ENCODE measurements at places on chromosomes 7 and 10.

DNA sequence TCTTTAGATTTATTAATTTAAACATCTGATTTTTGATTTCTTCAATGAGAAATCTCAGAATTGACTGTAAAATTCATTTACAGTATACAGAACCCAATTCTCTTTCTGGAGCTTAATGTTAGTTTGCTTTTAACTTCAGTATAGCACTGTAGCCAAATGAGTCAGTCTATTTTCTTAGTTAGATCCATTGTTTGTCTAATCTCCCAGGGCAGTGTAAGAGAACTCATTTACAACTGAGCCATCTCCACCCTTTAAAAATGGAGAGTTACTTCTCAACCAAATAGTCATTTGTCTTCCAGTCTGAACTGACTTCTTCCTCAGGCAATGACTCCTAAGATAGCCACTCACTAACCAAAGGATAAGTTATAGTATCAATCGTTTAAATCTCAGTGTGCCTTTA lies 3.0 kb upstream of the WNT2 start:
- DNase-seq: no peak

DNA sequence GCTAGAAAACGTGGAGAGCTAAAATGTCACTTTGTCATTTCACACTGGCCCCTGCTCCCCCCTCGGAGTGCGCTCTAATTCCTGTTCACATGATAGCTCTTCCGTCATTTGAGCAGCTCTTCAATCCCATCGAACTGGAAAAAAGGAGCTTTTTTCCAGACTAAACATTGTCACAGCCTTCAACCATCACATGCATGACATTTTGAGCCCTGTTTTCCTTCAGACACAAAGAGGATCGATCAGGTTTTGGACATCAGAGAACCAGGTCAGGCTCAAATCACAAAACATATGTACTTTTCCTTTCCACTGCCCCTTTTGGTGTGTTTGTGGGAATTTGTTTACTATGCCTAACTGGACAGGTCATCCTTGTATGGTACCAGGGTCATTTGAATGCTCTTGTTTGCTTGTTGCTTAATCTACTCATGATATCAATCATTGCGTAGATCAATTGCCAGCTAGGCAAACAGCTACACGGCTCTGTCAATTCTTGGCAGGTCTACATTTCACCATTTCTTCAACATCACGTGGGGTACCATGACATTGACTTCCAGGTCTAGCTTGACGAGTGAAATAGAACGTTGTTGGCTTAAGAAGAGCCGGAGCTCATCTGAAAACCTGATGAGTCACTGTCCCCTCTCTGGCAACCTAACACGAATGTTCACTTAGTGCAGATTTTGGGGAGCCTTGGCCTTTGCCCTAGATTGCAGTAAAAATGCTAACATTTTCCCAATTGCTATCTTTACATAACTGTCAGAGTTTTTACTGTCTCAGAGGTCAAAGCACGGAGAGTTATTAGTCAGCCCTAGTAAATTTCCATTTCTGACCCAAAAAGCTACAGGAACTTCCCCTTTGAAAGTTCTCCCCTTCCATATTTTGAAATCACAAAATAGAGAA lies 87.3 kb downstream of the LYZL2 start:
- no peak for DNase-seq

DNA sequence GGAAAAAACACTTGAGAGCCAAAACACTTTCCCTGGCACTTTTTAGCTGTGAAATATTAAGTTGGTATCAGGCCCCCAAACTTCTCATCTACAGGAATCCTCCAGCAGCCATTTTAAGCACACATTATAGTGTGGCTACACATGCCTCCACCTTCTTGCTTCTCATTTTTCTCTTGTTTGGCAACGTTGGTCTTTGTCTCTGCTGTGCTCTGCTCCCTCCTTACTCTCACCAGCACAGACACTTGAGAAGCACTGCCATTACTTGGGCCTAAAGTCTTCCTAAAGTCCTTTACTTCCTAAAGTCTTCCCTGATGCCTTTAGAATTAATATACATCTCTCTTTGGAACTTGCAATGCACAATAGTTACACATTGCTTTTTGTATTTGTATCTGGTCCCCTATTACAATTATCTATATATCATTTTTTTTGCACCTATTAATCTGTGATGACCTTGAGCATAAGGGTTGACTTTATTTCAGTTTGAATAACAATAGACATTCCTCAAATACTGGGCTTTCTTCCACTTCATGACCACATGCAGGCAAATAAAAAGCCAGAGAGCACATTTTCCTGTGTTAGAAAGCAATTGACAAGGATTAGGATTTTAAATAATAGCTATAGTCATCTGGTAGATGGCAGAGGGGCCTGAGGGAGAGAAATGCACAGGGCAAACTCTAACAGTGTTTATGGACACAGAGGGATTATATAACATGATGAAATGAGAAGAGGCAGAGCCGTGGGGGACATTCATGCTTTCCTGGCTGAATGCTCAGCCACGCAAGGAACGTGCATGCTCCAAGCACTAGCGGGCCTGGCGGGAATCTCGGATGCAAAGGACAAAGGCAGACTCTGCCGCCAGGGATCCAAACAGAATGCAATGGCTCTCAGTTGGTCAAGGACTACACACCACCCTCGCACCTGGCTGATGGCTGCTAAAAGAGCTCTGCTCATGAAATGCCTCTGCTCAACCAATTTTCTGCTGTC lies 99.3 kb downstream of the CDC14C start:
- DNase-seq: no peak

DNA sequence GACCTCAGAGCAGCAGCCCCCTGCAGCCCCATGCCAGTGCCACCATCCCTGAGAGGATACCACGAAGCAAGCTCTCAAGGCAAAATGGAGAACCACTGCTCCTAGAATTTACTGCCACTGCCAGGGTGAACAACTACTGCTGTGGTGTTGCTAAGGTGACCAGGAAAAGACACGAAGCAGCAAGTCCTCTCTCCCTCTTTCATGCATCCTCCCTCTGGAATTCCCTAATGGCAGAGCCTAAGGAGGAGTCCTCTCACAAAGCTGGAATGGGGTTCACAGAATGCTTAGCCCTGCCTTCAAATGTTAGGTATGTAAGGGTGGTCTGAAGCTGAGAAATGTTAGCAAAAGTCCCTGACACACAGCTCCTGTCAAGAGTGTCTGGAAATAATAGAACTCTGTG lies 35.8 kb upstream of the NPSR1 start:
- DNase-seq: no peak

GRCh38 chr10:125857185-125857760 lies 23.8 kb downstream of the DHX32 start:
- DNase-seq: no peak

DNA sequence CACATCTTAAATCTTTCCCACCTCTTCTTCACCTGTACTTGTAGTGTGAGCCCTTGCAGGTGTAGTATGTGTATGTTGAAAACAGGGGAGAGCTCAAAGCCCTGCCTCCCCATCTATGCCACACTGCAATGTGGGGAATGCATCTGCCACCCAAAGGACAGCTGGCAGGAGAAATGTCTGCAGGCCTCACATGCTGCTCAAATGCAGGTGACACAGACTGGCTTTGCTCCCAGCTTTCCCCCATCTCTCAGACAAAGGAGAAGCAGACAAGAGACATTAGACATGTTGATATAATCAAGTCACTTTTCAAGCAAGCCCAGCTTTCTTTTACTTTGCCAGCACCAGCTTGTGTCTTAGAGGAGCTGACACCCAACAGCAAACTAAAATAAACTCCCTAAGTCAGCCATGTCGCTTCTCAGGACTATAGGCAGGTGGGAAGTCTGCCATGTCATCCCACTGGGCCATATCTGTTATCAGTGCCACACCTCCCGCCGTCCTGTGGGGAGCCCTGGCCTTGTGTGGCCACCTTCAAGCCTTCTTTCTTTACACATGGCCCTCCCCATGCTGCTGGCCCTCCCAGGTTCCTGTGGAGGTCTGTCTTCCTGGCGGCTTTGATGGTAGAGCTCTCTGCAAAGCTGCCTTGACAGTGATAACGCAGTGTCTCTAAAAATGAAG lies 102.1 kb downstream of the CXCL12 start:
- no peak for DNase-seq

DNA sequence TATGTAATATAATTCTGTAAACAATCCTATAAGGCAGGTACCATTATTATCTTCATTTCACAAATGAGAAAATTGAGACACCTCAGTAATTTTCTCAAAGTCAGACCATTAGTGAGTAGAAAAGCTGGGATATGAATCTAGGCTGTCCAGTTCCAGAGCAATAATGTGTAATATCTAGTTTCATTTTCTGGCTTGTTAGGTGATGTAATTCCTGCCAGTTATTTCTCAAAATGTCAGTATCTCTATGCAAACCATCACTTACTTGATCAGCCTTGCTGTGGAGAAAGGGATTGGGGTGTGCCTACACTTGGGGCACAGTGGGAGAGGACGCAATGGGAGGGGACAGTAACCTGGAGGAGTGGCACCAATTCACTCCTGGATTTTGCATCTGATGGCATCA lies 157.5 kb downstream of the LYZL1 start:
- no peak for DNase-seq

GRCh38 chr7:132322970-132323369 lies 253.3 kb downstream of the PLXNA4 start:
- DNase-seq: no peak

DNA sequence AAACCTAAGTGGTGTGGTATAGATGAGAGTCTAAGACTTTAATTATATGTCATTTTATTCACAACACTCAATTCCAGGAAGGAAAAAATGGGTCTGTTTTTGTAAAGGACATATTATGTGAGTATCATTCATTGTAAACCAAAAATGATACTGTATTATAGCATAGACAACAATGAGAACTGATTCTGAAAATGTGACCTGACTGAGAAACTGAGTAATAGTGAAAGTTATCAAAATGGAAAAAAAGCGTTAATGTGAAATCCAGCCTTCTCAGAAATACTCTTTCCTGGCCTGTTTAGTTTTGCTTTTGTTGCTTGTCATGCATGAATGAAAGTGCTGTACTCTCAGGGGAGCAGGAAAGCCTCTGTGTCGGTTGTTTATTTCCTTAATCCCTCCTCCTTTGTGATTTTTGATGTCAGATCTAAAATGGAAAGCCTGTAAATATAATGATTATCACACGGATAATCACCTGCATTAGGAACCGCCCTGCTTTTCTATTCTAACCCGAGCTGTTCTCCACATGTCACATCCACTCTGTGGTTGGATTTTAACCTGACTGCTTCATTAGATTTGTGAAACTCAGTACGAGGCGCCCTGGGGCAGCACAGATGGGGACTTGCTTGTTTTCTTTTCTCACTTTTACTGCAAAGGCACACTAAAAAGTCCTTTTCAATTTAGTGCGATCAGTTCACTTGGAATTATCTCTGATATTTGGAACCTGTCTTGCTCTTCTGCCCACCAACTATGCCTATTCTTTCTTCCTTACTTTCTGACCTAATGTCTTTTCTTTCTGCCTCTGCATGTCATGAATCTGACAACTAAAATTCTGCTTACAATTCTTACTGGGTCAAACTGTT lies 240.9 kb upstream of the KAT6B start:
- no peak for DNase-seq

Measured in urinary bladder (tissue), 4 donors.